ENCODE measurements at places on chromosomes 16 and 17. TPM values are rescaled to one million over a fixed set of nuclear protein-coding genes. Genes with fewer than 3 reads are reported as not detected.

- no peak for DNase-seq
These were observed 605.5 kb upstream of the SALL1 start for GRCh38 chr16:51756447-51757123.

The GPR142 gene
- total RNA-seq, result not detected

GRCh38 chr16:68231384-68232136 lies 4.4 kb downstream of the ESRP2 start:
- no peak for DNase-seq

The HS3ST3A1 gene
- total RNA-seq, result 4.7 TPM

The GLP2R gene
- total RNA-seq, result 0.56 TPM

DNA sequence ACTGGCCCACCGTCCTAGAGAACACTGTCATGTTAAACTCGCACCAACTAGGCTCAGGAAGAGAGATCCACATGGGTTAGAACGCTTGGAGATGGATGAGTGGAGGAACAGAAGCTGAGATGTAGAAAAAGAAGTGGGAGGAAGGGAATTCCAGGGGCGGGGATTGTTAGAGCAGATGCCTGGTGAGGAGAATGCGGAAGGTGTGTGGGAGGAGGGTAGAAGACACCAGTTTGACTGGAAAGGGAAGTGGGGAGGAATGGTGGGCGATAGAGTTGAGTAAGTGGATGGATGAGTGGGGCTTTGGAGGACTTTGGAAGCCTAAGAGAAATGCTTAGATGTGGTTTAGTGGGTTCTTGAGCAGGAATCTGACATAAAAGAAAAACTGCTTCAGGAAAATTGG lies 37.4 kb downstream of the DHX38 start:
- DNase-seq, result no peak

DNA sequence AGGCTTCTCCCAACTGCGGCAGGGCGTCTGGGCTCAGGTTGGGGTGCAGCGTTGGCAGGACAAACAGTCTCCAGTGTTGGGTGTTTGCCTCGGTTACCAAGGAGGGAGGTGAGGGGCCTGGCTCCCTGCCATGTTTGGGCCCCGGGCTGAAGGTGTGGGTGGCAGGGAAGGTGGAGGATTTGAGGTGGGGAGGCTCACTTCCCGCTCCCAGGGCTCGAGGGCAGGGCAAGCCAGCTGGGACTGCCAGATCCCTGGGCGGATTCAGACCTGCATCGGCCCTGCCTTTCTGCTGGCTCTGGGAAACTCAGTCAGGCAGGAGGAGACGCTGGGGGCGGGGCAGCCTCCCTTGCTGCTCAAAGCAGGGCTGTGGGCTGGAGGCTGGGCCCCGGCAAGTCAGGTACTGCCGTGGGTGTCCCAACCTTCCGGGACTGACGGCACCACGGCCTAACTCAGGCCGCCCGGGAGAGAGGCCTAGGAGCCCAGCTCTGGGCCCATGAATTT lies 31.3 kb upstream of the KRT17 start:
- no peak for DNase-seq

The VTN gene
- 4.2 TPM for total RNA-seq

- peak; percentile 78 for DNase-seq
These were observed at the start of gene SLC47A1 for GRCh38 chr17:19533718-19534561. SLC47A1 (plus strand) TSS chr17:19533854; CDS start chr17:19533940, 86 bp downstream.

The CDH8 gene
- total RNA-seq, result not detected

The NUP93 gene
- 26.7 TPM for total RNA-seq

The MYH8 gene
- not detected for total RNA-seq

DNA sequence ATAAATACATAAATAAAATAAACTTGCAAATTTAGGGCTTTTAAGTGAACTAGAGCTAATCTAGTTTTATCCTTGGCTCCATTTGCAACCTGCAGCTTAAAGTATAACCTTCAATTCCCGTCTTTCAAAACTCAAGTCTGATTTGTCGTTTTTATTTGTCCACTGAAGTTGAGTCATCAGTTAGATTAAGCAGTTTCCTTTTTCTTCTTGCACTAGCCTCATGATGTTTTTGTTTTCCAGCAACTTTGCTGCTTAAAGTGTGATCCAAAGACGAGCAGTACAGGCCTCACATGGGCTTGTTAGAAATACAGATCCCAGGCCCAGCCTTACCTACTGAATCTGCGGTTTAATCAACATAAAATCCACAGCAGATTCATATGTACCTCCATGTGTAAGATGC lies 13.8 kb downstream of the ARSG start:
- DNase-seq, result no peak

All from right cardiac atrium (tissue), 5 donors.